ENCODE measurements at places on chromosomes 2 and 18. TPM values are rescaled to one million over a fixed set of nuclear protein-coding genes. Genes with fewer than 3 reads are reported as not detected.
A peak's percentile ranks its signal among the peaks of the same experiment; 100 is the strongest.

DNA sequence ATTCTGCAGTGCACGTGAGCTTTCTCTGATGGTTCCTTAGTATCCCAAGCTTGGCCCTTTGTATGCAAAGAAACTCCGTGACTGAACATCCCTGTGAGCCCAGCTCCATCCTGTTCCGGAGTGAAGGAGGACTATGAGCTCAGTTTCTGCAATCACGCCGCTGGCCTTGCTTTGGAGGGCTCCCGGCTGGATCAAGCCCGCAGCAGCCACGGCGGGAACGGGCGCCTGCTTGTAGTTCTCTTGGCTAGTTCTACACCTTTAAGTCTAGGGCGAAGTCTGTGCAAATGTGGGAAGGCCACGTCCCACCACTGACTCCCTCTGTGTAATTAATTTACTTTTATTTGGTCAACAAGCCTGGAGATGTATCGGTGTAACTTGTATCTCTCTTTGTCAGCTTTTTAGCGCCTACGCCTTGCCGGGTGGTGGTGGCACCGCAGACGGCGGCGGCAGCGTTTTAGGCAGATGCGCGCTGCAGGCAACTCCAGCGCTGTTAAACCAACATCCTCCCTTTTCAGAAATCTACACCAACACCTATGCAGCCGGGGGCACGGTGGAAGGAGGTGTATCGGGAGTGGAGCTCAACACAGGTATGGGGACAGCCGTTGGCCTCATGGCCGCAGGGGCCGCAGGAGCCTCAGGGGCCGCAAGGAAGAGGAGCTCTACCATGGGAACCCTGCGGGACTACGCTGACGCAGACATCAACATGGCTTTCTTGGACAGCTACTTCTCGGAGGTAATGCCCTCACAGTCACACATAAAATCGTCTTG lies 34.3 kb downstream of the DSG4 start:
- DNase-seq, result no peak

The FNDC4 gene
- 6.6 TPM for total RNA-seq

DNA sequence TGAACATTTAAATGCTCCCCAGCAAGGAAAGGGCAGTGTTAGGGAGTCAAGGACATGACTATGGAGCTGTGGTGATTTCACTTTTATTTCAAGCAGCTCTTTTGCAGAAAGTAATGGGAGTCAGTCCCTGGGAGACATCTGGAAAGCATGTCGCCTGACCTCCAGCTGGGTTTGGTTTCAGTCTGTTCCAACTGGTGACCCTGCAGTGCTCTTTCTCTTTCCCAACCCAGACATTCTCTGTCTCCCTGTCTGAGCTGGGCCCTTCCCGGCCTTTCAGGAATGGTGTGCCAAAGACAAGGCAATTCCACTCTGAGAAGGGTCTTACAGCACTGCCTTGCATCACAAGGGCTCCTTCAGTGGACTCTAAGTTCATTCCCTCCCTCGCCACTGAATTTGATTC lies 323.2 kb downstream of the OSR1 start:
- DNase-seq, result peak; percentile 76

DNA sequence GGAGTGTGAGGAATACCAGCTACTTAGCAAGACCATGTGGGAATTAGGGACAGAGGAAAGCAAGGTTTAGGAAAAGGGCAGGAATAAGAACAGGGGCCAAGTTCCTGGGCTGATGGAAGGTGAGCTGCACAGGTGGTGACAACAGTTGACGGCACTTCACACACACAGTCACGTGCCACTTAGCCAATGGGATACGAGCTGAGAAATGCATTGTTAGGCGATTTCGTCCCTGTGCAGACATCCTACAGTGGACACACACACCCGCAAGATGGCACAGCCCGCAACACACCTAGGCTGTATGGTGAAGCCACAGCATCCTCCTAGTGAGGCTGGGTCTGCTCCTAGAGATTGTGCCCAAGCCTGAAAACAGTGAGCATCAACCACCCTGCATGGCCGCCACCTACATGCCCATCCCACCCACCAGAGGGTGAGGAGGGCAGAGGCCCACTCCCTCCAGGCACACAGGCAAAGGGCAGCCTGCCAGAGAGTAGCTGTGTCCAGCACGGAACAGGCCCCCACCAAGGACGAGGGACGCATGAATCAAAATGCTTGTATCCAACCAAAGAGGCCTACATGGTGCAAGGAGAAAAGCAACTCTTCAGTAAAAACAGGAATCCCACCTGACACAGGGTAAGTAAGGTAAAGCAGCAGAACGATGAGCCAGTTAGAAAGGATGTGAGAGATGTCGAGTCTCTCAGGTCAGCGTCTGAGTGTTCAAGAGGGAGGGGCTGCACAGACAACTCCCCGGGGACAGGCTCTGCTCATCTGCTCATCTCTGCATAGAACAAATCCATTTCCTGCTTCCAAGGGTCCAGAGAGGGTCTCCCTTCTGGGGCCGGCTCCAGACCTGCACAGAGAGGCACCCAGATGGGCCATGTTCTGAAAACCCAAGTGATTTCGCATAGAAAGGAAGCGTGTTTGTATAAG lies 51.3 kb downstream of the ZNF516 start:
- peak; percentile 64 for DNase-seq

- DNase-seq, result no peak
Observed at GRCh38 chr2:120798567-120799247, 63.0 kb downstream of the GLI2 start.

DNA sequence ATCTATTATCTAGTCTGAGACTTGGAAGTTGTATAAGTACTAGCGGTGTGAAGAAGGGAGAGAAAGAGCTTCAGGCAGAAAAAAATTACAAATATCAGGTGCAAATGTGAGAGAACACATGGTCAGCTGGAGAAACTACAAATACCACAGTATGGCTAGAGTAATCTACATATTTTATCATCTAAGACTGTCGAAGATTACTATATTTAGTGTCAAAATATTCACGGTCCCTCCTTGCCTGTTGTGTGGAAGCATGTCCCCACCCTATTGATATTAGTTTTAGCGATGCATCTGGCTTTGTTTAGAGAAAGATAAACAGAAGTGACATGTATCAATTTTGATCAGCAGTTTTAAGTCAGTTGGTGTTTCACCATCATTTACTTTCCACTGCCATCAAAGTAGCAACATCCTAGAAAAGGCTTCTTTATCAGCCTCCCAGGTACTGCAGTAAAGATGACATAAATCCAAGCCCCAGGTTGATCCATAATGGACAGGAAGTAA lies 90.5 kb upstream of the ITGA4 start:
- no peak for DNase-seq

DNA sequence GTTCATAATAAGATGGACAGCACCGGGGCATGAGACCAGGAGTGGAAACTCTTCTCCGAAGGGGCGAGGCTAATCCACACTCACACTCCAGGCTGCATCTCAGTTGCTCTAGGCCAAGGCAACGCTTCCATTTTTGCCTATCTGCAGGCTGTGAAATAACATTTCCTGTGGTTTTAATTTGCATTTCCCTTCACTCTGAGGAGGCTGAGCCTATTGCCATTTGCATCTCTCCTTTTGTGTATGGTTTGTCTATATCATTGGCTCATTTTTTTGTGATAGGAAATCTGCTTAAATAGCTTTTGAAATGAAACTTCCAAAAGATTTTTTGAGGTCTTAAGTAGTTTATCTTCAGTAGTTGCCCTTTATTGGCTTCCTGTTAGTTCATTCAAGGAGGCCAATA lies 57.6 kb downstream of the TPGS2 start:
- no peak for DNase-seq

DNA sequence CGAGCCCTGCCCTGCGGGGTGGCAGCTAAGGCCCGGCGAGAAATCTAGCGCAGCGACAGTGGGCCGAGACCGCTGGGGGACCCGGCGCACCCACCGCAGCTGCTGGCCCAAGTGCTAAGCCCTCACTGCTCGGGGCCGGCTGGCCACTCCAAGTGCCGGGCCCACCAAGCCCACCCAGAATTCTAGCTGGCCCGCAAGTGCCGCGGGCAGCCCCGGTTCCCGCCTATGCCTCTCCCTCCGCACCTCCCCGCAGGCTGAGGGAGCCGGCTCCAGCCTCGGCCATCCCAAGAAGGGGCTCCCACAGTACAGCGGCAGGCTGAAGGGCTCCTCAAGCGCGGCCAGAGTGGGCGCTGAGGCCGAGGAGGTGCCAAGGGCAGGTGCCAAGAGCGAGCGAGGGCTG lies 55.2 kb upstream of the RND3 start:
- no peak for DNase-seq

The NCKAP1 gene
- 178 TPM for total RNA-seq

DNA sequence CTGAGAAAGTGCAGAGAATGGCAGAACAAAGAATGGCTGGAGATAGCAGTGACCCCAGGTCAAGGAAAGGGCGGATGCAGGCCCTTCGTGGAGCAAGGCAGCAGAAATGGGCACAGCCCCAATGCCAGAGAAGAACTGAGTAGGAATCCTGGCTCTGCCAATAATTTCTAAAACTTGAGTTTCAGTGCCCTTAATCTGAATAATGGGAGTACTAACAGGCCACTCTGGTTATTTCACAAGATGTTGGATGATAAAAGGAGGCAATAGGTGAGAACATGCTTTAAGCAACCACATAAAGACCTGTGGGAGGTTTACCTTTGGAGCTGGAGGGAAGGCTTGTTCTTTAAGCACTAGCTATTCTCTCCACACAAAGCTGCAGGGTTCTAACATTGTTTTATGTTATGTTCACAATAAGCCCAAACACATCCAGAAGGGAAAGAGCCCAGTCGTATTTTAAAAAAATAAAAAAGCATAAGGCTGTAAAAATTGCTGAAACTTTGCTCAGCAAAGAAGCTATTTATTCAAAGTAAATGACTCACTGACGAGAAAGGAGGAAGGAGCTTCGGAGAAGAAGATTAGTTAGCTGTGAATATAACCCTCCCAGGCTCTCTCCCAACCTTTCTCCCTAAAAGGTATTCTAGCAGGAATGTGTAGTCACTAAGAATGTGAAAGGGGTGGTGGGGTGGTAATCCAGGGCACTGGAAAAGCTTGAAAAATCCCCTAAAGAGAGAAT lies 470.2 kb downstream of the TXNL1 start:
- DNase-seq, result no peak

- no peak for DNase-seq
Observed at GRCh38 chr18:49135877-49136276, 185.1 kb upstream of the SMAD7 start.

DNA sequence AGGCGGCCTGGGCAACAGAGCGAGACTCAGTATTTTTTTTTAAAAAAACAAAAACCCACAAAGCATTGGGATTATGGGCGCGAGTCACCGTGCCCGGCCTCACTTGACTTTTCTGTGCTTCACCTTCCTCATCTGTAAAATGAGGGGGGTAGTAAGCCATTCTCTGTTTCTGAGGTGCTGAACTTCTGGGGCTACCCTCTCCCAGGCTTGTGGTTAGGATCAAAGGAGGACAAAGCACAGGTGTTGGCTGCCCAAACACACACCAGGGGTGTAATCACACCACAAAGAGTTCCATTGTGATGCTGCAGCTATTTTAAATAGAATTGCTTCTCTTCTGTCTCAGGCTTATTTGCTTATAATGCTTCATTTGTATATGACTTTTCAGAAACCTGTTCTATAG lies 35.8 kb upstream of the INHBB start:
- DNase-seq, result no peak

The LAMA3 gene
- total RNA-seq, result 14.1 TPM

The COL4A4 gene
- 0.49 TPM for total RNA-seq

- no peak for DNase-seq
Observed at GRCh38 chr2:156333274-156333950, 891 bp upstream of the NR4A2 start.

DNA sequence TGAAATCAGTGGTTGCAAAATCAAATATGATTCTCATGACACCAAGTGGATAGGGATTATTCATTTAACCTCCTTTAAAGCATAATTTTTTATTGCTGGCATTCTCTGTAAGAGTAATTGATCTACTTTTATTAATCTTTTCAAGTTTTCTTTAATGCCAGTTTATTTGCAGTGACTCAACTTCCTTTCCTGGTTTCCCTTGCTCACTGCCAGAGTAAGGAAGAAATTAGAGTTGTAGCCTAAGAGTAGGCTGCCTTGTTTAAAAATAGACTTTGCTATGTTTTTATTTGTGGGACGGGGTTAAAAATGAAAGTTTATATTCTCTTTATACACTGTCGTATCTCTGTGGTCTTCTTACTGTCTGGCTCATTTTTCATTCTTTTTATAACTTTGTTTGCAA lies 148.6 kb downstream of the WDR7 start:
- DNase-seq, result no peak

The ASPRV1 gene
- 1.1 TPM for total RNA-seq

The SCYGR4 gene
- not detected for total RNA-seq

GRCh38 chr18:30957066-30957465 lies 85.5 kb downstream of the DSC3 start:
- DNase-seq, result no peak

DNA sequence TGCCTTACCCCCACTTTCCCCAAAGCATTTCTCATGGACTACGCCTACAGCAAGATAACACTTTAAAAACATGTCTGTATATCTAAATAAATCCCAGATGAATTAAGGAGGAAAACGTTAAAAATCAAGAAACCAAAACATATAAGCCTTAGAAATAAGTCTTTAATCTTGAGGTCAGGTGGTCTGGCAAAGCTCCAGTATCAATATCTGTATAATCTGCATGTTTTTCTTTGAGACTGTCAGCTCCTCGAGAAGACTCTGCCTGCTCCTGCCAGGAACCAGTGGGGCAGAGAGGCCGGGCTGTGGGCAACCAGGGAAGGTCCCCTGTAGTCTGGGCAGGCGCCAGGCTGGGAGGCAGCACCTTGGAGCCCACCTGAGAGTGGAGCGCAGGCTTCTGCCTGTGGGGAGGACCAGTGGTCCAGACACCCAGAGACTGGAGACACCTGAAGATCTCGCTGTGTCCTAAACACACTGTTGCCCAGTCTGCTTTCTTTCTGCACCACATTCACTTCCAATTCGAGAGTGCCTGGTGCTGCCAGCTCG lies 291.0 kb upstream of the SOX11 start:
- DNase-seq, result no peak

DNA sequence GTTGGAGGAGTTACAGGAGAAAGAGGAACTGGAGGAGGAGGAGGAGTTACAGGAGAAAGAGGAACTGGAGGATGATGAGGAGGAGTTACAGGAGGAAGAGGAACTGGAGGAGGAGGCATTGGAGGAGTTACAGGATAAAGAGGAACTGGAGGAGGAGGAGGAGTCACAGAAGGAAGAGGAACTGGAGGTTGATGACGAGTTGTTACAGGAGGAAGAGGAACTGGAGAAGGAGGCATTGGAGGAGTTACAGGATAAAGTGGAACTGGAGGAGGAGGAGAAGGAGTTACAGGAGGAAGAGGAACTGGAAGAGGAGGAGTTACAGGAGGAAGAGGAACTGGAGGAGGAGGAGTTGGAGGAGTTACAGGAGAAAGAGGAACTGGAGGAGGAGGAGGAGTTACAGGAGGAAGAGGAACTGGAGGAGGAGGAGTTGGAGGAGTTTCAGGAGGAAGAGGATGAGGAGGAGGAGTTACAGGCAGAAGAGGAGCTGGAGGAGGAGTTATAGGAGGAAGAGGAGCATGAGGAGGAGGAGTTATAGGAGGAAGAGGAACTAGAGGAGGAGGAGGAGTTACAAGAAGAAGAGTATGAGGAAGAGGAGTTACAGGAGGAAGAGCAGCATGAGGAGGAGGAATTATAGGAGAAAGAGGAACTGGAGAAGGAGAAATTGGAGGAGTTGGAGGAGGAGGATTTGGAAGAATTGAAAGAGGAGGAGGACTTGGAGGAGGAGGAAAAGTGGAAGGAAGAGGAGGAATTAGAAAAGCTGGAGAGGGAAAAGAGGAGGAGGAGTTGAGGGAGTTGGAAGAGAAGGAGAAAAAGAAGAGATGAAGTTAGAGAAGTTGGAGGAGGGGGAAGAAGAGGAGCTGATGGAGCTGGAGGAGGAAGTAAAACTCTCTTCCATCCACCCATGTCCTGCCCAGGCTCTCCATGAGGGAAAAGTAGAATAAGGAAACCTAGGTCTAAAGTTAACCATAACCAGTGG lies 37.2 kb downstream of the CLASP1 start:
- DNase-seq, result no peak

Measured in sigmoid colon (tissue), 7 donors.